ENCODE measurements at places on chromosomes 5 and 9. TPM values are rescaled to one million over a fixed set of nuclear protein-coding genes. Genes with fewer than 3 reads are reported as not detected.

GRCh38 chr9:103364753-103365152 is 369.6 kb downstream of the CYLC2 start:
- no peak for DNase-seq

- DNase-seq: no peak
Measured at GRCh38 chr5:152514827-152515397, 109.8 kb upstream of the NMUR2 start.

DNA sequence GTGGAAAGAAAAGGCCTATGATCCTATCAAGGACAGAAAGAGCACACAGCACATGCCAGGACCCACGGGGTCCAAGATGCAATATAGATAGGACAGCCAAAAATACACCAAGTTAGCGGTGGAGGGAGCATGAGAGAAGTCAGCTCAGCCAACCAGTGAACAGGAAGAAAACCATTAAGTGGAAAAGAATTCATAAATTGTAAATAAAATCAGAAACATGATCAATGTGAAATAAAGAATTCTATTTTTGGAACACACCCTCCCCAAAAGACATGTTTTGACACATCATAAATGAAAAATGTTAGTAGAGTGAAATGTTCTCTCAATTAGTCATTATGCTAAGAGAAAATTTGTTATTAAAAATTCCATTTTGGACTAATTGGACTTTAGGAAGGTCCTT is 35.6 kb downstream of the ATPSCKMT start:
- no peak for DNase-seq

The STC2 gene
- not detected for total RNA-seq
